ENCODE measurements at places on chromosomes 6 and 20.

- no peak for DNase-seq
Measured at GRCh38 chr6:90186637-90187371, 109.8 kb downstream of the BACH2 start.

GRCh38 chr6:159692303-159693127, 526 bp downstream of the SOD2 start:
- DNase-seq, result peak; percentile 64

GRCh38 chr6:14217728-14218518, 100.4 kb downstream of the CD83 start:
- no peak for DNase-seq

GRCh38 chr6:40436685-40437604, 150.2 kb downstream of the LRFN2 start:
- peak; percentile 43 for DNase-seq

- peak; percentile 86 for DNase-seq
Measured at GRCh38 chr20:53899351-53900167, 170.8 kb downstream of the BCAS1 start.

- DNase-seq, result no peak
Measured at GRCh38 chr6:57313711-57314471, 3.5 kb upstream of the PRIM2 start.
